ENCODE measurements at places on chromosomes 11 and 22.
A peak's percentile ranks its signal among the peaks of the same experiment; 100 is the strongest.

- no peak for DNase-seq
Measured at GRCh38 chr11:95248666-95249467, 17.9 kb upstream of the SESN3 start.

- no peak for DNase-seq
Measured at GRCh38 chr11:31408201-31408600, 38.5 kb downstream of the DNAJC24 start.

DNA sequence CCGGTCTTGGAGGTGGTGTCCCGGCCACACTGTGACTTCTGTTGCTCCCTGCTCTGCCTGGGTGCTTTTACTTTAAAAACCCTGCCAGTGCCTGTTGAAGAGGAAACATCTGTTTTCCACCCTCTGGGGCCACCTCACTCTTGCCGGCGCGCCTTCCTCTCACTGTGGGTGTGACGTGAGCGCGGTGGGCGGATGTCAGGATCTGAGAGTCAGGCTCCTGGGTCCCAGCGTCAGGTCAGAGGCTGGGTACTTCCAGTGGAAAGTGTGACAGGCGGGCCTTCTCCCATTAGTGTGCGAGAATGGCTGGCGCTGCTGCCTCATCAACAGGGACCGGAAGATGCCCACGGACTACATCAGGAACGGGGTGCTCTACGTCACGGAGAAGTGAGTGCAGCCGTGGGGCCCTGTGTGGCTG lies 54.2 kb downstream of the GRAMD4 start:
- DNase-seq, result no peak

GRCh38 chr11:33160136-33160535 lies 1.1 kb downstream of the CSTF3 start:
- no peak for DNase-seq

GRCh38 chr22:32334660-32335365 lies 22.9 kb upstream of the RFPL3 start:
- no peak for DNase-seq

GRCh38 chr11:73554671-73555320 lies 43.1 kb downstream of the FAM168A start:
- DNase-seq, result no peak

DNA sequence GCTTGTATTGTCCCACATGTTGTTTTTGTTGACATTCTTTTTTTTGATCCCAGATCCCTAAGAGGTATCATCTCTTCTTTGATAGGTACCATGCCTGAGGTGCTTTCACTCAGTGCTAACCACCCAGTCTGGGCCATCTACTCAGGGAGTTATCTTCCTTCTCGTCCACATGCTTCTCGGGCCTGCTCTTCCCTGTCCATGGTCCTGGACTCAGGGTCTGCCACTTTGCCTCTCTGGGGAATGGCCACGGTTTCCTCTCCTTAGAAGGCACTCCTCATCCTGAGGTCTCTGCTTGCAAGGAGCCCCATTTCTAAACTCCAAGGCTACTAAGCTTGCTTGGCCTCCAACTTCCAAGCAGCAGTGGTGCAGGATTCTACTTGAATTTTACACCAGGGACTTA lies 227.0 kb upstream of the NCAM1 start:
- no peak for DNase-seq

DNA sequence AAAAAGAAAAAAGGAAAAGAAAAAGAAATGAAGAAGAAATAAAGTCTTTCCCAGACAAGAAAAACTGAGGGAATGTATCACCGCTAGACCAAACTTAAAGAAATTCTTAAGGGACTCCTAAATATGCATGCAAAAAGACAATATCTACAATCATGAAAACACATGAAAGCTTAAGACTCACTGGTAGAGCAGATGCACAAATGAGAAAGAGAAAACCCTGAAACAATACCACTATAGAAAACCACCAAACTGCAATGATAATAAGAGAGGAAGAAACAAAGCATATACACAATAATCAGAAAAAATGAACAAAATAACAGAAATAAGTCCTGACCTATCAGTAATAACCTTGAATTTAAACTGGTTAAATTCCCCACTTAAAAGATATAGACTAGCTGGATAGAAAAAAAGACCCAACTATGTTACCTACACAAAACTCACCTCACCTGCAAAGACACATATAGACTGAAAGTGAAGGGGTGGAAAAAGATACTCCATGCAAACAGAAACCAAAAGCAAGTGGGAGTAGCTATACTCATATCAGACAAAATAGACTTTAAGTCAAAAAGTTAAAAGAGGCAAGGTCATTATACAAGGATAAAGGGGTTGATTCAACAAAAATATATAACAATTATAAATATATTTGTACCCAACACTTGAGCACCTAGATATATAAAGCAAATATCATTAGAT lies 61.3 kb upstream of the NARS2 start:
- DNase-seq, result no peak

- no peak for DNase-seq
Measured at GRCh38 chr22:45262195-45262930, 21.7 kb upstream of the KIAA0930 start.

DNA sequence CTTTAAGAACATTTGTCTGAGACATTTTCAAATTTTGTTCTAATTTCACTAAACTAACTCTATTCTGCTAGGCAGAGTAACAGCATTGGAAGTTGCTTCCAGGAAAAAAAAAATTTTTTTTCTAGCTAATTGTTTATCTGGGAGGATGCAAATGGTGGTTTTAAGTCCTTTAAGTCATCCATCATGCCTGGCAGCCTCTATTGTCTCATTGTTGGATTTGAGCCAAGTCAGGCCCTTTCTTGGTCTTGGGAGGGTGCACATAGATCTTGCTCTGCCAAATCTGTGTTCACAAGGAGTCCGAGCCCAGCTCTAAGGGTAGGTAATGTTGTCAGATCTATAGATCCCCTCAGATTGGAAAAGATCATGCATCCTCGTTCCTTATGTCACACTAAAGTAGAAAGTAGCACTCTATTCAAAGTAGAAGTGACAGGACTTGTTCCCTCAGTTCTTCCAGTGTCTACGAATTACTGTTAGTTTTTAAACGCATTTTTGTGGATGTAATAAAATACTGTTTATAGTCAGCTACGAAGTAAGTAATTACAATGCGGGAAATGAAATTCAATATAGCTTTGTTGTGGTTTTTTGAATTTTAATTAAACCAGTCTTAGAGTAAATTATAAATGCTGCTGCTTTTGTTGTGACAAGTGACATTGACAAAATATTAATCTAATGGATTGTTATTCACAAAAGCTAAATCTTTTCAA lies 166.0 kb upstream of the RASSF10 start:
- peak; percentile 90 for DNase-seq

DNA sequence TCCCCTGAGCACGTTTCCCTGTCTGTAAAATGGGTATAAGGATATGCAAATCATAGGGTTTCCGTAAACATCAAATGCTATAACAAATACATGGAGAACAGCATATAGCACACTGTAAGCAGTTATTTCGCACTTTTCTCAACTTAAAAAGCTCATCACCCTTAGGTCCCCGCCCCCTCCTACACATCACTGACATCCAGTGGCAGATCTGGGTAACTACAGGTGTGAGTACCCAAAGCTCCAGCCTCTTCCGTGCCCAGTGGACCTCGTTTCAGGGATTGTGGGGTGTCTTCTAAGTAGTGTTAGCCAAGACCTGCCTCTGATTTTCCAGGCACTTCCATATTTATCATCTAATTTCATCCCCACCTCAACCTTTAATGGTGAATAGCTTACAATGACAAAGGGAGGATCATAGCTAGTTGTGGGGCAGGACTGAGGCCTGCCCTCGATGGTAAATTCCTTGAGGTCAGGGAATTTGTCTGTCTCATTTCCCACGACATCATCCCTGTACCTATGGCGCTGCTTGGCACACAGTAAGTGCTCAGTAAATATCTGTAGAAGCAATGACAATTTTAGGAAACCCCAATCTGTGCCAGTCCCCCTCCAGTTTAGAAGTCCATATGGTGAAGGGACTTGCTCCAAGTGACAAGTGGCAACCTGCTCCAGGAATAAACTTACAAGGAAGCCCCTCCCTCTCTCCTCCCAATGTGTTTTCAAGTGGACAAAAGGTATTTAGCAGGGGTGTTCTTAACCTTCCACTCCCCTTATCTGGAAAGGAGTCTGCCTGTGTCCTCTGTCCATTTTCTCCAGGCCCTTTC lies 340.5 kb downstream of the TENM4 start:
- DNase-seq, result peak; percentile 20

GRCh38 chr11:293271-293851 lies 4.4 kb downstream of the PGGHG start:
- DNase-seq, result no peak

GRCh38 chr11:119350302-119350701 lies 3.8 kb upstream of the MFRP start:
- no peak for DNase-seq

DNA sequence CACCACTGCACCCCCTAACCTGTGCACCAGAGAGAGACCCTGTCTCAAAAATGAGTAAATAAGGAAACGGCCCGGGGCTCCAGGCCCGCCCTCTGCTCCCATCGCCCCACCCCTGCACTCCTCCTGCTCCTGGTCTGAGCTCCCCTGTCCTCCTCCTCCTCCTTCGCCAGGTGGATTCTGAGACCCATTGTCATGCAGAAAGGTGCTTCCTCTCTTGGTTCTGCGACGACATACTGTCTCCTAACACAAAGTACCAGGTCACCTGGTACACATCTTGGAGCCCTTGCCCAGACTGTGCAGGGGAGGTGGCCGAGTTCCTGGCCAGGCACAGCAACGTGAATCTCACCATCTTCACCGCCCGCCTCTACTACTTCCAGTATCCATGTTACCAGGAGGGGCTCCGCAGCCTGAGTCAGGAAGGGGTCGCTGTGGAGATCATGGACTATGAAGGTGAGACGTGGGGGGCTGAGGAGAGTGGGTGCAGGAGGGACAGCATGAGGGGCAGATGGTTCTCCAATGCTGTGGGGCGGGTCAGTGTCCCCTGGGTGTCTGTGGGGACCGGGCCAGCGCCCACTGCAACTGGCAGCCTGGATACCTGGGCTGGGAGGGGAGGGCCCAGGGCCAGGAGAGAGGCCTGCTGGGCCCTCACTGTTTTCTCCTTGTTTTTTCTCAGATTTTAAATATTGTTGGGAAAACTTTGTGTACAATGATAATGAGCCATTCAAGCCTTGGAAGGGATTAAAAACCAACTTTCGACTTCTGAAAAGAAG lies 3.1 kb upstream of the APOBEC3D start:
- DNase-seq, result no peak

GRCh38 chr11:91624021-91624420 lies 600.6 kb upstream of the FAT3 start:
- no peak for DNase-seq

- no peak for DNase-seq
Measured at GRCh38 chr22:44603767-44604166, 98.2 kb upstream of the PRR5 start.

- DNase-seq, result no peak
Measured at GRCh38 chr22:46250783-46251125, 661 bp upstream of the CDPF1 start.

DNA sequence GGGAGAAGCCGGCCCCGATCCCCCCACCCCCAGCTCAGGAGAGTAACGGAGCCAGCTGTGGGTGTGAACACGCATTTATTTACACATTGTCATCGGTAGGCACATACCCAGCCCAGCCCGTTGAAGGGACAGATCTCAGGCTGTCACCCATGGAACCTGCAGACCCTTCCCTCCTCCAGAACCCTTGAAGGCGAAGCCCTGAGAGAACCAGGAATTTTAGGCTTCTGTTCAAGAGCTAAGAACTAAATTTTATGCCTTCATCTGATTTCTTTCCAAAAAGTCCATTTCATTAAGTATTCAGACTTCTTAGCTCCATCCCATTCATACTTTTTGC lies 379 bp upstream of the BRMS1 start:
- no peak for DNase-seq

GRCh38 chr11:78802058-78802761 lies 227.5 kb upstream of the NARS2 start:
- no peak for DNase-seq

DNA sequence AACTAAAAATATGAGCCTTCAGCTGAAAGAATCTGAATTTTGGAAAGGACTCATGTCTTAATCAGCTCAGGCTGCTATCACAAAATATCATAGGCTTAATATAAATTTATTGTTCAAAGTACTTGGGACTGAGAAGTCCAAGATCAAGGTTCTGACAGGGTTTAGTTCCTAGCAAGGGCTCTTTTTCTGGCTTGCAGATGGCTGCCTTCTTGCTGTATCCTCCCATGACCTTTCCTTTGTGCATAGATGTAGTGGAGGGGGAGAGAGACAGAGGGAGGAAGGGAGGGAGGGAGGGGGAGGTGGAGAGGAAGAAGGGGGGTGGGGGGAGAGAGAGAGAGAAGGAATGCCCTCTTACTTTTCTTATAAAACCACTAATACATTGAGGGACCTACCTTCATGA lies 306.8 kb upstream of the DDI1 start:
- DNase-seq, result no peak

- no peak for DNase-seq
Measured at GRCh38 chr11:69912911-69913451, 93.8 kb upstream of the FGF3 start.

DNA sequence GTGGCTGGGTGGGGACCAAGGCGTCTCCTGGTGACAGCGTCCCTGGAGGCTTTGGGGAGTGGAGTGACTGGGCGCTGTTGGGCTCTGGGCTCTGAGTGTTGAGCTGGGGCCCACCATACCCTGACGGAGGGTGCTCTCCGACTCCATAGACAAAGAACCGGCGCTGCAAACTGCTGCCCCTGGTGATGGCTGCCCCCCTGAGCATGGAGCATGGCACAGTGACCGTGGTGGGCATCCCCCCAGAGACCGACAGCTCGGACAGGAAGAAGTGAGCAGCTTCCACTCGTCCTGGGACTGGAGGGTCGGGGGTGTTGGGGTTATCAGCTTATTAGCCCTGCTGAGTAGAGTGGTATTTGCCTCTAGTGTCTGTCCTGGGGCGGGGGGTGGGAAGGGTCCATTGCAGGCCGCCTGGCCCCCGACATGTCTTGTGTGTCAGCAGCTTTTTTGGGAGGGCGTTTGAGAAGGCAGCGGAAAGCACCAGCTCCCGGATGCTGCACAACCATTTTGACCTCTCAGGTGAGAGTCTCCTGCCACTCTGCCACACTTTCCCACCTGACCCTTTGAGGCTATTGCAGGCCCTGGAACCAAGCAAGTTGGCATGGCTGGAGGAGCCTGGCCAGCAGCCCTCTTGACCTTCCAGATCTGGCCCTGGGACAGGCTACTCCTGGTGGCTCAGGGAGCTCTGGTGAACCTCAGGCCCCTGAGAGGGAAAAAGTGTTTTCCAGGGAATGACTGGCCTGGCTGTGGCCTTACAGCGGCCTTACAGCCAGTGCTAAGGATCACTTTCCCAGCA lies 7.6 kb downstream of the CLDN5 start:
- DNase-seq, result no peak

DNA sequence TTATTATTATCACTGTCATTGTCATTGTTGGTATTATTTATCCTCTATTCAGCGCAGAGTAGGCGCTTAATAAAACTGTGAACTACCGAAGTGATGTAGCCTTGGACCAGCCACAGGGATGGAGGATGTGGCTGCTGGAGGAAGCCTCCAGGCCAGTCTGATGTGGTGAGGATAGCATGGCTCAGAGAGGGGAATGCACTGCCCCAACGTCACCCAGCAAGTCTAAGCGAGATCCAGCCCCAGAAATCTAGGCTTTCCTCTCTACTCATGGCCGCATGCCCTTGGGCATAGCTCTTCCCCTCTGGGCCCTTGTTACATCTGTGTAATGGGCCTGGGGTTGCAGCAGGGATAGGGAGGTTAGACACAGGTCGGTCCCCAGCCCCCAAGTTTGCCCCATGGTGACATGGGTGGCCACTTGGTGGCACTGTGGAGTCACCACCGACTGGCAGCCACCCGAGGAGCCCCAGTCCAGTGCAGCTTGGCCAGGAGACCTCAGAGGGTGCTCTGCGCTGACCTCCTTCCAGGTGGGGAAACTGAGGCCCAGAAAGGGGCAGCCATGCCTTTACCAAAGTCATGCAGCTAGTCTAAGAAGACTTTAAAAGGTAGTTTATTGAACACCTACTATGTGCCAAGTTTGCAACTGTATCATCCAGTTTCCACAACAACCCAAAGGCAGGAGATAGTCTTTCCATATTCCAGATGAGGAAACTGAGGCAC lies 395.7 kb downstream of the MN1 start:
- no peak for DNase-seq

Data from DMS153 (cell line).